ENCODE measurements at places on chromosomes 11 and 22.

DNA sequence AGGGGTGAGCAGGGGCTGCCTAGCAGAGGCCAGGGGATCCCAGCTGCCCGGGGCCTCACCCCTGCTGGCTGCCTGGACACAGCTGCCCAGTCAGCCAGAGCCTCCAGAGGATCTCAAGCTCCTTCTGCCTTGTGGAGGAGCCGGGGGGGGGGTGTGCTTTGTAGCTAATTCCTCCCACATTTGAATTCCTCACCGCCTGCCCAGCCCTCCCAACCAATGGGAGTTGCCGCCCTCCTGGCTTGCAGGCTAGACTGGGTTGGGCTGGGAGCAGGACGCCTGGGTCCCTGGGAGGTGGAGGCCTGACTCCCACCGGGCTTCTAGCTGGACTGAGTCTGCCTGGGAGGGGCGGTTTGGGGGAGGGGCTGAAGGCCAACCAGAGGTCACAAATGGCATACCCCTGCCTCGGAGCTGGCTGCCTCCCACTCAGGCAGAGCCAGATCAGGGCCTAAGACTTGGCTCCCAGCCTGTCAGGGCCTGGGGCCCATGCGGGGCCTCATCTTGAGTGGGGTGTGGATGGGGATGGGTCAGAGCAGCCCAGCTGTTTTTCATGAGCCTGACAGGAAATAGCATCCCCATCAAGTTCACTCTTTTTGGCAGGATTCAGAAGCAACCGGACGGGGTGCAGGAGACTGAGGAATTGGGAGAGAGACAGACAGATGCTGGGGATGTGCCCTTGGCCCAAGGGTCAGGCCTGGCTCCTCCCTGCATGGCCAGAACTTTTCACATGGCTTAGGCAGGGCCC, 29.2 kb upstream of the PDE2A start:
- no peak for DNase-seq

DNA sequence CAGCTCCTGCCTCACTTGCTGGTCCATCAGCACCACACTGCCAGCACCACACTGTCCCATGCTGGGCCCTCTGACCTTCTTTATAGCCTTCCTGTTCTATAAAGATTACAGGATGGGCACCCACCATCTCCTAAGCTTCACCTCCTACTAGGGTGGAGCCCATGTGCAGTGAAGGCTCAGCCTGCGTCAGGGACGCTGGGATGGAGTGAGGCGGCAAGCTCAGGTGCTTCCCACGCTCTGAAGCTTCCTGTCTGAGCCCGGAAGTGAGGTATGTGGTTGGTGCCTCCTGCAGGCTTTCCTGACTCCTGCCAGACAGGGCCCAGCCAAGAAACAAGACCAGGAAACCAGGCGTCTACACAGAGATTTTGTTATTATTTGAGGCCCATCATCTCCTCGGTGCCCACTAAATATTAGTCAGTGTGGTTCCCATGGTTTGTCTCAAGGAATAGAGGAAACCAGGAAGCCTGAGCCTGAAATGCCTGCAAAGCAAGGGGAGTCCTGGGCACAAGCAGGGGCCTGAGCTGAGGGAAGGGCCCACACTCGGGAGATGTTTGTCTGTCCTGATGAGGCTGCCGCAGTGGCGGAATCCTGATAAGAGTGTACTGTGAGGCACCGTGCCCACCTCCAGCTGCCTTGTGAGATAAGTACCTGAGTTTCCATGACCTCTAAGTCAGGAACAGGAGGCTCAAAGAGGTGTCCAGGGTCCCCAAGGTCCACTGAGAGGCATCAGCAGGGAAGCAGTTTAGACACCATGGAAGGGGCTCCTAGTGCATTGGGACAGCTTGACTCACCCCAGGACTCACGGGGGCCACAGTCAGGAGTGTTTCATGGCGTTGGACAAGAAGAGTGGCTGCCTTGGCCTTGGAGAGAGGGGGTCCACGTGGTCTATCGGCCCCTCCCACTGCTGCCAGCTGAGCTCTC, 22.0 kb downstream of the RSPH14 start:
- DNase-seq = no peak

GRCh38 chr11:122181893-122182292, 65.9 kb upstream of the BLID start:
- DNase-seq = no peak

DNA sequence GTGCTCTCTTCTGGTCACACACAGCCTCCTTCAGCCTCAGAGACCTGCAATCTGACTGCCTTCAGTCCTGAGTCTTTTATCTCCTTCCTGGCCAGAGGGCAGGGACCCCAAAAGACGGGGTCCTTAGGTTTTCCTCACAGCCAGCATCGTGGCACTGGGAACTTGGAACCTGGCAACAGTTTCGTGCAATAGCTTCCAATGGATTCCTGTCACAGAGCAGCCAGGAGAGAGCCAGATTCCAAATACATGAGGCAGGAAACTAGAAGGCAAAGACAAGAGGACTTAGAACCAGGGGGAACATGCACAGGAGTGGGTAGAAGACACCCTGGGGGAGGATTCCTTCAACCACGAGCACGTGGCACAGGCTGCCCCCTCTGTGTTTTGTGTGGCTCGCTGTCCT, 48.6 kb downstream of the C11orf91 start:
- no peak for DNase-seq

DNA sequence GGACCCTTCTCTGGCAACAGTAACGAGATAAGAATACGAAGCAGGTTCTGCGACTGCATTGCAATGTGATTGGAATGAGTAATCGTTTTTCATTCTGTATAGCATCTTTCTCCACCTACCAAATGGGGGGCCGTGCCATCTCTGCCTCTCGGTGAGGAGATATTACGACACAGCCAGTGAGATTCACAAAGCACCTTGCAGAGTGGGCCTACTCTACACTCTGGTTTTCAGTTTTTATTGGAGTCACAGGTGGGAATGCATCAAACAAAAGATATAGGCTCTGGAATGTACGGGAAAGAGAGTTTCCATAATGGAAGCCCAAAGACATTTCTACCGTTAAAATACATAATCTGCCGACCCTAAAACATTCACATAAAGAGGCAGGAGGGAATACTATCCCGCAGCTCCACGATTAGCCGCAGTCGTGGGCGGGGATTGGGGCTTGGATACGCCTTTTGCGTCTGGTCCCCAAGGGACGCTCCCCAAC, 423 bp upstream of the RTN3 start:
- DNase-seq = no peak
